Activated T-helper 17 cell treated with anti-CD3 and anti-CD28 coated beads, Interleukin-2, amount 50 U/mL, for 72 hours (primary cell): ENCODE measurements at places on chromosomes 5 and 9.

GRCh38 chr5:138077064-138077696, 6.7 kb upstream of the WNT8A start:
- ATAC-seq, result no peak

DNA sequence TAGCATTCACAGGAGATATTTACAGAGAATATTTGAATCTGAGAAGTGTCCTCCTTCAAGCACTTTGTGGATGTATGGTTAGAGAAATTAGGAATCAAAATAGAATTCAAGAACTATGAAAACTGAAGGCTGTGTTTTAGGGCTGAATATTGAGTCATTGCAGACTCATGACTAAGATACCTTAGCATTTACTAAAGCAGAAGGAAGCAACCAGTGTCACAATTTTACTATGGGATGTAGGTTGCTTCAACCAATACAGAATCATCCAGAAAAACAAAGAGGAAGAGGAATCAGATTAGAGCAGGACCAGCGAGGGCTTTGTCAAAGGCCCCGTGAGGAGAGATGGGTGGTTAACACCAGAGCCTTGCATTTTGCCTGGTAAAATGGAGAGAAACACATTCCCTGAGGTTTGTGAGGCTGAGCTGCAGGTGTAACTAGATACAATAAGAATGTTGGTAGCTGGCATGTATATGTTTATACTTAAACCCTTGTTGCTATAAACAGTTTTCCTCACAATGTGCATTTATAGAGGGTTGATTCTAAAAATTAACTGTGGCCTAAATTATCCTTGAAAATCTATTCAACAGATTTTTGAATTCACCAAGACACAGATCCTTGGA, 518.1 kb downstream of the AGTPBP1 start:
- no peak for ATAC-seq

DNA sequence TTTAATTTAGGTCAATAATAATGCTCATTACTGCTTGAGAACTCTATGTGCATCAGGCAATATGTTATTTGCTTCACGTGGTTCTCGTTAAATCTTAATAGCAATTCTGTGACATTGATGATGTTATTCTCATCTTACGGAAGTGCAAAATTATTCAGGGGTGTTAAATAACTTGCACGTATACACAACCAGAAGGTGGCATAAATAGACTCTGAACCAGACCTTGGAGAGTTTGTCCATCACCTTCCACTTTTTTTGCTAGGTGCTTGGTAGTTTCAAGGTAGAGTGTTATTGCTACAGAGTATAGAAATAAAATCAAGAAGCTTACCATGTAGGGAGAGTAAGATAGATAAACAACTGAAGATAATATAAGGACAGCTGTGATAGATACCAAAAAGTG, 23.6 kb upstream of the TNFAIP8 start:
- no peak for ATAC-seq

GRCh38 chr9:96858018-96858573, 3.8 kb upstream of the ZNF782 start:
- ATAC-seq, result no peak

DNA sequence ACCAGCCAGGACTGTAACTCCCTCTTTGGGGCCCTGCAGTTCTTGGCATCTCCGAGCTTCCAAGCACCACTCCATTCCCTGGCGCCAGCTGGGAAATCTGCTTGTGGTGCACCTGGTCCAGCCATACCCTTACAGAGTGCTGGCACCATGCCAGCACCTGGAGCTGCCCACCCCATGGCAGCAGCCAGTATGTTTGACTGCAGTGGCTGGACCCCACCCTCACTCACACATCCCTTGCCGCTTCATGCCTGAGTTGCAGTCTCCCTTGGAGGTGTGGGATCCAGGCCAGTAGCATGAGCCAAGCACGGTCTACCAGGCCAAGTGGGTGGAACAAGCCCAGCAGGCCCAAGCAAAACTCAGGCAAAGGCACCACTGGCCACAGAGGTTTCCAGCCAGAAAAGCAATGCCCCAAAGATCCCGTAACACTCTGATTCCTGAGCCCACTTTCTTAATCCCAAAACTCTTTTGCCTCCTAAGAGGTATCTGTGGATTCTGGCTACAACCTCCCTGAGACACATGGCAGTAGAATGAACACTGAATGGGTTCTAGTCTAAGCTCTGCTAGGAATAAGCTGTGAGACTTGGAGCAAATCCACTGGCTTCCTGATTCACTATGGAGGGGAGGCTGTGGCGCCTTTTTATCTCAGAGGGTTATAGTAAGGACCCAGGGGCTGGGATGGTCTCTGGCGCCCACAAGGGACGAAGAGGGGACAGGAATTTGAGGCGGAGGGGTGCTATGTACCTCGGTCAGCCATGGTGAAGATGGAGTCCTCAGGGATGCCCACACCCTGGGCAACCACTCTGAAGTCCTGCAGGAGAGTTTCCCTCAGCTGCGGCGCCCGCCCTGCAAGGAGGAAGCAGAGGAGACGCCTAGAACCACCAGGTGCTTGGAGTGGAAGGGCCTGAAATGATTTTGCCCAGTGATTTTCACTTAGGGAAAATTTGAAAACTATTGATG, 5.6 kb downstream of the AMBP start:
- no peak for ATAC-seq

- no peak for ATAC-seq
Measured at GRCh38 chr5:42919600-42919999, 107.9 kb upstream of the SELENOP start.

- ATAC-seq, result peak; percentile 52
Measured at GRCh38 chr9:119556129-119556875, 187.1 kb upstream of the BRINP1 start.

- no peak for ATAC-seq
Measured at GRCh38 chr5:115948091-115948534, 14.2 kb upstream of the LVRN start.

GRCh38 chr9:74683322-74683721, 186.2 kb downstream of the RORB start:
- ATAC-seq, result no peak
